B cell (primary cell): ENCODE measurements at places on chromosomes 7 and 10. TPM values are rescaled to one million over a fixed set of nuclear protein-coding genes. Genes with fewer than 3 reads are reported as not detected.

DNA sequence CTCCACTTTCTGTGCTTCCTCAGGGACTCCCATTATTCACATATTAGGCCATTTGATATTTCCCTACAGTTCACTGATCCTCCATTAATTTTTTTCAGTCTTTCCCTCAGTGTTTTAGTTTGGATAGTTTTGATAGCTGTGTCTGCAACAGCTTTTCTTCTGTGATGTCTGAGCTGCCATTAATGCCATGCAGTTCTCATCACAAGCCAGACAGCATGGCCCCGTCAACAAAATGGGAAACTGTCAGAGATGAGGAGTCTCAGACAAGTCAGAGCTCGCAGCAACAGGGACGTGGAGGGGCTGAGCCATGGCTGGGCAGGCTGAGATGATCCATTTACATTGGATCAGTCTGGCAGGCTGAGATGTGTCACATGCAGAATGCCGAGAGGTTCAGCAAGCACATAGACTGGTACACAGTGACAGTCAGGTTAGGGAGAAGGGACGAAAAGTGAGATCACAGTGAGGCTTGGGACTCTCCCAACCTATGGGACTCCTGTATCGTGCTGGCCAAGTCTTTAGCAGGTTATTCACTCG, 65.4 kb downstream of the NPS start:
- no peak for DNase-seq

DNA sequence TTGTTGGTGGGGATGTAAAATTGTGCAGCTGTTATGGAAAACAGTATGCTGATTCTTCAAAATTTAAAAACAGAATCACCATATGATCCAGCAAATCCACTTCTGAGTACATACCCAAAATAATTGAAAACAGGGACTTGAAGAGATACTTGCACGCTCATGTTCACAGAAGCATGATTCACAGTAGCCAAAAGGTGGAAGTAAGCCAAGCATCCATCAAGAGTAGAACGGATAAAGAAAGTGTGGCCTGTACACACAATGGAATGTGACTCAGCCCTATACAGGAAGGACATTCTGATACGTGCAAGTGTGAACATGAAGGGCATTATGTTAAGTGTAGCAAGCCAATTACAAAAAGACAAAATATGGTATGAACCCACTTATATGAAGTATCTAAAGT, 696.7 kb upstream of the CELF2 start:
- no peak for DNase-seq

DNA sequence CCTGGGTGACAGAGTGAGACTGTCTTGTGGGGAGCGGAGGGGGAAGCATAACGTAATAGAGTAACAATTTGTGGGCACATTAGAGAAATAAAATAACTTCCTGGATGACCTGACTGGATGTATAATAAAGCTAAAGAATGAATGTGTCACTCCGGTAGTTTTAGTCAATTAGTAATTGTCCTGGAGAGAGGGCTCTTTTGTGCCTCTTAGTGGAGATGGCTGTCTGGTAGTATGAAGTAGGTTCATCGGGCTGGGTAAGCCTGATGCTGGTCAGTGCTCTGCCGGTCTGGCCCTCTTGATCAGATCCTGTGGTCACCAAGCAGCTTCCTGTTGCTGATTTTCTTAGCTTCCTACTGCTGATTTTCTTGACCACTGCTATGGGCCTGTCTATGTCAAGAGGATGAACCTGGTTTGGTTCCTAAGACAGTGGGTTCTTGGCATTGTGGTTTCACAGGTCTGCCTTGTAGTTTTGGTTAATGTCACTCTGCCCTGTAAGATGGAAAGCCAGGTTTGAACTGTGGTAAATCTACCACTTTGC, 34.1 kb downstream of the ZRANB1 start:
- no peak for DNase-seq

DNA sequence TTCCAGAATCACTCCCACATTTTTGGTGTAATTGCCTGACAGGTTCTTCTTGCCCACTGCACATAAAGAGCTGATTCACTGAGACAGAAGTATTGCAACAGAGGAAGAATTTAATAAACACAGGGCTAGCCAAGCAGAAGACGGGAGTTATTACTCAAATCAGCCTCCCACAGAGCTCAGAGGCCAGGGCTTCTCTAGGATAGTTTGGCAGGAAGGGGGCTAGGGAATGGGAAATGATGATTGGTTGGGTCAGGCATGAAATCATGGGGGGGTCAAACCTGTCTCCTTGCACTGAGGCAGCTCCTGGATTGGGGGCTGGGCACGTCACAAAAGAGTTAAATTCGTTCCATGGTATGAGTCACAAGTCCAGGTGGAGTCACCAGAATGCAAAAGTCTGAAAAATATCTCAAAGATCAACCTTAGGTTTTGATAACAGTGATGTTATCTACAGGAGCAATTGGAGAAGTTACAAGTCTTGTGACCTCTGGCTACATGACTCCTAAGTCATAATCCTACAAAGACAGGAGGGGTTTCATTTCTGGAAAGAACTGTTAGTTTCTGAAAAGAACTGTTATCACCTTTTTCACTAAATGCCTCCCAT, 30.2 kb upstream of the ERCC6 start:
- no peak for DNase-seq

GRCh38 chr10:125375210-125375609, 214.8 kb upstream of the CTBP2 start:
- DNase-seq: no peak

- DNase-seq: no peak
Measured at GRCh38 chr10:74610299-74610698, 216.1 kb upstream of the KAT6B start.

DNA sequence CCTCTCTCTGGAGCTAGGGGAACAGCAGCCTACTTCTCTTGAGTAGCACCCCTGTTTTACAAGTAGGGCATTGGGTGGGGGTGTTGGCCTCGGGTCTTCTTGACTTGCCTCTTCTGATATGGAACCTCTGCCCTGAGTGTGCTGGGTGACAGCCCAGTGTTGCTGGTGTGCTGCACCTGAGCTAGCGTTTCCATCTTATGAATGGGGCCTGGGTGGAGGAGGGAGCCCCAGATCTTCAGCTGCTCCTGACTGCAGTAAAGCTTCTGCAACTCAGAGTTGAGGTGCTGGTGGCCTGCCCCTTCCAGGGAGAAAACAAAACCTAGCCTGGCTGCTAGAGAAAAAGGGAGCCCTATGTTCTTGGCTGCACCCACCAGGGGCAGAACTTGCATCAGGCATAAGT, 202.5 kb upstream of the SHH start:
- no peak for DNase-seq

DNA sequence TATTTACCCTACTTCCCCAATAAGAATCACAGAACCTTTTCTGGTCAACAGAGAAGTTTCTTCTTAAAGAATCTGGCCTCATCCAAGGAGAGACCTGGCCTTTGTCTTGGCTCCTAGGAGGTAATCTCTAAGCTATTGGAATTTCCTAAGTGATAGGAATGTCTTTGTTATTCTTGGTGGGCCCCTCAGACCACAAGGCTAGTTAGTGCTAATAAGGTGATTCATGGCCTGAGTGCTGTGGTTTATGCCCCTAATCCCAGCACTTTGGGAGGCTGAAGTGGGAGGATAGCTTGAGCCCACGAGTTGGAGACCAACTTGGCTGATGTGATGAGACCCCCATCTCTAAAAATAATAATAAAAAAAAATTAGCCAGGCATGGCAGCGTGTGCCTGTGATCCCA, 60.0 kb upstream of the CYP2C18 start:
- DNase-seq: no peak

GRCh38 chr7:42359946-42360345, 122.9 kb upstream of the GLI3 start:
- no peak for DNase-seq

GRCh38 chr7:69962186-69963065, 364.2 kb downstream of the AUTS2 start:
- peak; percentile 32 for DNase-seq

GRCh38 chr7:41475801-41476459, 227.0 kb downstream of the INHBA start:
- DNase-seq: no peak

DNA sequence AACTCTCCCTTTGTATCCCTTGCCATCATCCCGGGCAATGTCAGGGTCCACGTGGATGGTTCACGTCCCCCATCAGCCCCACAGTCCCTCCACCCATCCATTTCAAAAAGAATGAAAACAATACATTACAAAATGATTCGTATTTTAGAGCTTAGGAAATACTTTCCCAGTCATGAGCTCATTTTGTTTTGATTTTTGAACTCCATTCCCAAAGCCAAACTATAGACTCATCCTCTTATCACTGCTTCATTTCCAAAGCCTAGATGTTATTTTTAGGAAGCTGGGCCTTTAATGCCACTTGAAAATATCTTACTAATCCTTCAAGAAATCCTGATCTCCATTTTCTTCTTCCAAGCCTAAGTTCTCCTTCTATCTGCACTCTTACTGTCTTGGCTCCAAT, 72.1 kb downstream of the WNT2 start:
- DNase-seq: no peak

GRCh38 chr10:78914502-78915189, 154.1 kb upstream of the ZMIZ1 start:
- DNase-seq: no peak

DNA sequence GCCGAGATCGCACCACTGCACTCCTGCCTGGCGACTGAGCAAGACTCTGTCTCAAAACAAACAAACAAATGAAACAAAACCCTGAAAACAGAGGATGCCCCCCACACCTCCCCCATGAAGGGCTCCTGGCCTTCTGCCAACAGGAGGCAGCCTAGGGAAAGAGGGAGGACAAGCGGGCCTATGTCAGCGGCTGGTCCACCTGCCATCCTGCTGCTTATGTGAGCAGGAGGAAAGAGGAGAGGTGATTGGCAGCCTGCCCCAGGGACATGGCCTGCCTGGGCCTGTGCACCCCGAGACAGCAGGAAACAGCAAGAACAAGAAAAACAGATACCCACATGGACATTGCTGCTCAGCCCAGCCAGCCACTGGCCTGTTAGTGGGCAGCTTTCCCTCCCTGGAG, 9.1 kb upstream of the ZNF316 start:
- DNase-seq: no peak

DNA sequence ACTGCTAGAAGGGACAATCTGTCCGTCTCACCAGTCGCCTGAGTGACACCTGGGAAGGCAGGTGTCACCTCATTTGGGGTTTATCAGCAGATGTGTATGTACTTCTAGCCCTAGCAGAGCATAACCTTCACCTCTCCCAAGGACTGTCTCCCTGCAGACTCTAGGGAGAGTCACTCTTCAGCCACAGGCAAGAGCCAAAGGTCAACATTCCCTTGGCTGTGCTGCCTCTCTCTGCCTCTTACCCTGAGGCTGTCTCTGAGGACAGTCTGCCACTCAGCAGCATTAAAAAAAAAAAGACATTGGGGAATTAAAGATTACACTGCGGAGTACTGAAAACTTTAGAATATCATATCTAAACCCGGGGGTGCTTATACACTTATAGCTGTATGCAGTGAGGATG, 377.7 kb upstream of the FZD8 start:
- no peak for DNase-seq

DNA sequence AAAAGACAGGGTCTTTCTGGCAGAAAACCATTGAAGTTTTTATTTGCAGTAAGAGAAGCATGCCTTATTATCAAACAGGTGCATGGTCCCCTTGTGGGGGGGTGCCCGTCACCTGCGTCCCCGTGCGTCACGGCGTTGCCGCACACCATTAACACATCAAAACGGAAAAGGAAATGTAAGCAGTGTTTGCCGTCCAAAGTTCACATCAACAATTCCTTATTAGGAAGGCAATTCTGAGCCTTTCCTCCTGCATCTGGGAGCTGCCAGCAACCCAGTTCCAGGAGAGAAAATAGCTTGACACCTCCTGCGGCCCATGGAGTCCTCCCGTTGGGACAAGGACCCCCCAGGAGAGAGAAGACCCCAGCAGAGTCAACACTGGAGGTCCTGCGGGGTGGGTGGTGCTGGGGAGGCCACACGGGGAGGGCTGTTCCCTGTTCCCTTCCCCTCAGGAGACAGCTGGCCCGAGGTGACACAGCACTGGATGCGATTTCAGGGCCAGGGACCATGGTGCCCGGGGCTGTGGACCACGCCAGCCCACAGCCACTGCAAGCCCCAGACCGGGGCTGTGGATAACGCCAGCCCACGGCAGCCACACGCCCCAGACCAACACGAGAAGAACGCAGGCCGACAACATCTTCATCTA, 39.5 kb downstream of the DIP2C start:
- DNase-seq: no peak

GRCh38 chr7:83494683-83495082, 154.3 kb downstream of the SEMA3E start:
- DNase-seq: no peak

DNA sequence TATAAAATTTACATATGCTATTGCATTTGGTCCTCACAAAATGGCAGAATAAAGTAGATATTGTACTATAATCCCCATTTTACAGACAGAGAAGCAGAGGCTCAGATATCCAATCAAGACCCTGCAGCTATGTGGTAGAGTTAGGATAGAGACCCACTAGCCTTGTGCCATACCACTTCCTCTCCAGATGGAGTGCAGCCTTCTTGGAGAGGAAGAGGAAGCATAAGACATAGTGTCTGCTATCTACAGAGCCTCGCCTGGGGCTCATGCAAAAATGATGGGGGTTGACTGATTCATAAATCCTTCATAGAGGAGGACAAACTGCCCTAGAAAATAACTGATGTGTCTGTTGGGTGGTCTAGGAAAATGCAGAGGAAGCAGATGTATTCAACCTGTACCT, 447.3 kb downstream of the KCNMA1 start:
- DNase-seq: no peak

DNA sequence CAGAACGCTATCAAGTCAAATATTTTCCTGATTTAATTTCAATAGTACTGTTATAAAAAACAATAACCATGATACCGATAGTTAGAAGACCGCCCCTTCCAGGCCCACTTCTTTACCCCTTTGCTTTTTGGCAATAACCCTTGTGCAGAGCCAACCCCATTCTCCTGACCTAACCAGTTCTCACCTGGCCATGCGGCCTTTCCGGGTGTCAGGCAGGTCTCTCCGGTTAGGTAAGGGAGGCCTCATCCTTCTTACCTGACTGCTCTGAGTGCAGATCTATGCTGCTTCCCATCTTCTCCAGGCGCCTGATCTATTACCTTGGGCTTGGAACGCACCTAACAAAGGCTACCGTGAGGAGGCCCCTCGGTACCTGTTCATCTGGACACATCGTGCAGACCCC, 26.6 kb downstream of the ZMIZ1 start:
- DNase-seq: no peak

DNA sequence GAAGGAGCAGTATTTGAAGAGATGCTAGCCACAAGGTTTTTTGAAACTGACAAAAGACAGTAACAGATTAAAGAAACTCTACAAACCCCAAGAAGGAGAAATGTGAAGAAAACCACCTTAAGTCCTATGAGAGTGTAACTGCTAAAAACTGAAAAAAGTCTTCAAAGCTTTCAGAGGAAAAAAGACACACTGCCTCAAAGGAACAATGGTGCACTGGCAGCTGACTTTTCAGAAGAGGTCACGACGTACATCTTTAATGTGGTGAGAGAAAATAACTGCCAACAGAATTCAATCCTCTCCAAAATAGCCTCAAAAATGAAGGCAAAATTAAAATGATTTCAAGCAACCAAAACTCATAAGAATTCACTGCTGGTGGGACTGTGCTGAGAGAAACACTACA, 94.0 kb downstream of the VIPR2 start:
- DNase-seq: no peak

- no peak for DNase-seq
Measured at GRCh38 chr7:116697761-116698160, 25.8 kb downstream of the MET start.

FHIP2A gene
- total RNA-seq: 18.2 and 28.6 TPM in 2 replicates

ZNF804B gene
- total RNA-seq: not detected in 2 replicates

ZNF32 gene
- 29.6 and 35.8 TPM in 2 replicates for total RNA-seq

AASS gene
- total RNA-seq: 10.6 and 10.8 TPM in 2 replicates

RET gene
- total RNA-seq: 0.27 and 0.36 TPM in 2 replicates

NEUROD6 gene
- total RNA-seq: not detected in 2 replicates

CADPS2 gene
- not detected in 2 replicates for total RNA-seq

TMEM196 gene
- not detected in 2 replicates for total RNA-seq

DNAJC30 gene
- 15.5 and 17.5 TPM in 2 replicates for total RNA-seq

DBNL gene
- 311 and 335 TPM in 2 replicates for total RNA-seq
